Hematopoietic multipotent progenitor cell treated with erythropoietin and hydrocortisone succinate and interleukin-3 and kit ligand, for 6 days (in vitro differentiated cells): ENCODE measurements at places on chromosomes 2 and 18.

- DNase-seq: no peak
These were observed 127.4 kb downstream of the MEIS1 start for GRCh38 chr2:66562304-66562685.

DNA sequence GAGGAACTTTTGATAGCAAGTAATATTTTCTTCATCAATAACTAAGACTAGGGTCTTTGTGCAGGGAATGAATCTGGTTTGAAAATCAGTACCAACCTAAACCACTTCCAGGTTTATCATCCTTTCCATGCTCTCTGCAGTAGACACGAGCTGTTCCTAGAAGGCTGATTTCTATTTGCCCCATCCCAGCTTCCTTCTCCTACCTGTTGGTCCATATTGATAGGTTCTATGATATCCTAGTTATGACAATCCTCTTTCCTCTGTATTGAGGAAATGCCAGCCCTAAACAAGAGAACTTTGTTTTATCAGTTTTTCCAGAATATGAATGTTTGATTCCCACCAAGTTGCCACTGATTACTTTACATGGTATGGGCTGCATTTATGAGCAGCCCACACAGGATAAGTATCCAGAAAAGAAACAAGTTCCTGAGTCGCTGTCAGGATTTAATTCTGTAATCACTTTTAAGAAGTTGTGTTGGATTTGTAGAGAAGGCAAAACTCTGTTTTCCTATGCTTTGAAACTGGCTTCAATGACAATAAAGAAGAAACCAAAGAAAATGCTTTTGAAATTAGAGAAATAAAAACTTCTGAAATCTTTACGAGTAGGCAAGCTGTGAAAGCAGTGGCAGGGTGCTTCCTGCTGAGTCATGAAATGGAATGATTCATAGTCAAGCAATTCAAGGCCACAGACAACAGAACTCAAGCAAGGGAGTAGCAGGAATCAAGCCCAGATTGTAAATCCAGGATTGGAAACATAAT, 37.3 kb upstream of the TANK start:
- DNase-seq: peak; percentile 49

GRCh38 chr2:121104721-121105141, 180.3 kb downstream of the TFCP2L1 start:
- DNase-seq: no peak

GRCh38 chr2:73307720-73308119, 14.4 kb upstream of the EGR4 start:
- no peak for DNase-seq

- DNase-seq: no peak
These were observed 10.9 kb downstream of the DSC2 start for GRCh38 chr18:31091350-31091749.

GRCh38 chr2:219509780-219510511, 4.3 kb upstream of the ASIC4 start:
- DNase-seq: peak; percentile 95

- no peak for DNase-seq
These were observed 79.8 kb downstream of the VSNL1 start for GRCh38 chr2:17620280-17620679.

GRCh38 chr2:69588403-69588802, 55.1 kb downstream of the AAK1 start:
- no peak for DNase-seq

GRCh38 chr18:73962256-73962655, 185.4 kb downstream of the FBXO15 start:
- no peak for DNase-seq

- peak; percentile 15 for DNase-seq
These were observed 202.7 kb downstream of the CYRIA start for GRCh38 chr2:16462958-16463357.

DNA sequence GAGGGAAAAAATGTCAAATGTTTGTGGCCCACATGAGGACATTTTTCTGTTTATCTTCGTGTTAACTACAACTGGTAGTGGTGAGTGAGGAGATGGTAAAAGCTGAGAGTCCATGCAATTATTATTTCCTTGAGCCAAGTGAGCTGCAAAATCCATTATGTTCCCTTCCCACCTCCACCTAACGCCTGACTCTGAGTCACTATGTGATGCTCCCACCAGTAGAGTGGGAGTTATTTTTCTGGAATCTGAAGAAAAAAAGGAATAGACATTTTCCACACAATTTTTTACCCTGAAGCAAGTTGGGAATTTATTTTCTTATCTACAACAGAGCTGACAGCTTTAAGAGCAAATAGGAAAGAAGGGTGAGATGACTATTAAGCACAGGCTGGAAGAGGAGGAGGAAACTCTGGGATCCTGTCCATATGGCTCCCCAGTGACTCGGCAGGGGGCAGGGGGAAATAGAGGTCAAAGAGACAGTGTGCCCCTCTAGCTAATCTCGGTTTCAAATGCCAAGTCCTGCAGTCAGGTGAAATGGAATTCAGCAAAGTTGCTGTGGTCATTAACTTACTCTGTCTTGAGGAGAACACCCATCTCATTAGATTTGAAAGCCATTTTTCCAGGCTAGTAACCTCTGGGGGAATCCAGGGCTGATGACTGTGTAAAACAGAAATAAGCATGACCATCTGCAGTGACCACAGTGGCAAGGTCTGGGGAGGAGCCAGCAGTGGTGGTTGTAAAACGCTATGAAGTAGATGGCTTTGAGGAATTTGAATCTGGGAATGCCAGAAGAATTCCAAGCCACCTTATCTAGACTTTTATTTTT, 463.9 kb downstream of the STK39 start:
- DNase-seq: no peak

GRCh38 chr2:240452462-240453256, 17.2 kb downstream of the GPC1 start:
- peak; percentile 32 for DNase-seq

- DNase-seq: no peak
These were observed 39.7 kb upstream of the CWC22 start for GRCh38 chr2:180046776-180047175.

GRCh38 chr2:63058144-63058920, 7.7 kb downstream of the OTX1 start:
- peak; percentile 32 for DNase-seq
